Fibroblast of skin of right biceps (primary cell): ENCODE measurements at places on chromosomes 5 and 9.

GRCh38 chr9:35891646-35892045 is 14.4 kb upstream of the HRCT1 start:
- no peak for DNase-seq

DNA sequence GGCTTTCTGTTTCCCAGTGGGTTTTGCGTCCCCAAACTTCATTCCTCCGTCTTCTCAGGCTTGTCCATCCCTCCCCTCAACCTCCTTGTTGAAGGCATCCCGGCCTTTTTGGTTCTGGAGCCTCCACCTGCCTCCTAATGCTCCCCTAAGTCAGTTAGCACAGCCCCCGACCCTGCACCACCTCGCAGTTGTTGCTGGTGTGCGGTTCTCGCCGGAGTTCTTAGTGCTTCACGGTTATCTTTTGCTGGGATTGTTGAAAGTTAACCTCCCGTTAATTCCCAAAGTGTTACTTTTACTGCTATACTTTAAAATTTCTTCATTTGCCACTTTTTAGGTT is 447 bp downstream of the UBLCP1 start:
- no peak for DNase-seq

GRCh38 chr9:137666955-137667670 is 48.3 kb downstream of the EHMT1 start:
- no peak for DNase-seq

DNA sequence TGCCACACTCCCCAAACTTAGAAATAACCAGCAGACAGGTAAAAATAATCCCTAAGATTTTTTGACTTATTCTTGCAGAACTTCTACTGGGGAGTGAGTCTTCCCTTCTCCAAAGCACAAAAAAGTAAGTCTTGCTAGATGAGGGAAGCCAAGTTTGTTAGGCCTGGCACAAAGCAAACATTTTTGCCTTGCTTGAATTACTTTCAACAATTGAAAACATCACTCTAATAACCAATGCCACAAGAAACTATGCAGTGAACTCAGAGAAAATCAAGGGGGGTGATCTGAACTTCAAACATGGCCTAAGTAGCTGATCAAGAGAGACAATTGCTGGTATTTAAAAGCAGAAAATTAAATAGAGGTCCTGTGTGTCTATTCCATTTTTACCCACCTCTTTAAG is 123.6 kb upstream of the SLC1A3 start:
- DNase-seq = no peak
